ENCODE measurements at places on chromosomes 7 and 10. TPM values are rescaled to one million over a fixed set of nuclear protein-coding genes. Genes with fewer than 3 reads are reported as not detected.

DNA sequence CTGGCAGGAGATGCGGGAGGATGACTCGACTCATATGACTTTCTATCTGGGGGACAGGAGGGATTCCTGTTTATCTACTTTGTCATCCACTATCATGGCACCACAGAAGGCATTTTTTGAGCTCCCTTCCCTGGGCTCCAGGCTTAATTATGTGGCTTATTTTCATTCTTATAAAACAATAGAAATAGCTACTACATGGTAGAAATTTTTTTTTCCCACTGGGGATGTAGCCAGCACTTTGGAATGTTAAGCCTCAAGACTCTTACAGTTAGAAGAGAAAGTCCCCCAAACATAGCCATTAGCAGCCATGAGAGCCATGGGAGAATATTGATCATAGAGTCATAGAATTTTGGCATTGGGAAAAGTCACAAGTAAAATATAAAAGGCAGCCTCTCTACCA lies 14.6 kb upstream of the FAM180A start:
- DNase-seq: no peak

DNA sequence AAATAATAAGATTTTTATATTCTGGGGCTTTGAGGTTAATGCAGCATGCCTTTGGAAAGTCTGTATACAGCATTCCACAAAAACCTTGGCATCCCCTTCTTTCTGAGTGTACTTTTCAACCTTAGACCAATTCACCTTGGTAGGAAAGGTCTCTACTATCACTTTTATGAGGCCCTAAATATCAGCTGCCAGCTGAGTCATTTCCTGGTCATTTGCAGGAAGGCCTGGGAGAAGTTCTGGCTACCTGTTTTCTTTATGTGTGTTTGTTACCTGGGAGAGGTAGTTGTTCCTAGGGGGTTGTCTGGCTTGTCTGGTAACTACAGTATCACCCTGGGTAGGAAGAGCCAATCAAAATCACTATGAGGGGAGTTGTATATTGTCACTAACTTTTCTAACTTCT lies 4.1 kb downstream of the SPAM1 start:
- DNase-seq: no peak

DNA sequence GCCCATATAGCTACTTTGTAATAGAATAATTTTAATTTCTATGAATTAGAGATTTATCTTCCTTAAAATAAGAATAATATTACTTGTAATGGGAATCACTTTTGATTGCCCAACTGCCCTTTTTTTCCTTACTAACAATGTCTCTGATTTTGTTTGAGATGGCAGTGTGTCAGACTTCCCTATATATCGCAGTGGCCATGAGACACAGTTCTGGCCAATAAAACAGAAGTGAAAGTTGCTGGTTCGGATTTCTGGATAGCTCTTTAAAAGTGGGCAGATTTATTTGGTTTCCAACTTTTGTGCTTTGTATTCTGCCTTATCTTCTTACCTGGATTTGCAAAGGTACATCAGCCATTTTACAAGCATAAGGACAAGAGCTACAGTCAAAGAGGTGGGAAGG lies 170.2 kb downstream of the PPP1R17 start:
- DNase-seq: no peak

Gene LHFPL3
- total RNA-seq: not detected

Gene IGFBP1
- total RNA-seq: not detected

DNA sequence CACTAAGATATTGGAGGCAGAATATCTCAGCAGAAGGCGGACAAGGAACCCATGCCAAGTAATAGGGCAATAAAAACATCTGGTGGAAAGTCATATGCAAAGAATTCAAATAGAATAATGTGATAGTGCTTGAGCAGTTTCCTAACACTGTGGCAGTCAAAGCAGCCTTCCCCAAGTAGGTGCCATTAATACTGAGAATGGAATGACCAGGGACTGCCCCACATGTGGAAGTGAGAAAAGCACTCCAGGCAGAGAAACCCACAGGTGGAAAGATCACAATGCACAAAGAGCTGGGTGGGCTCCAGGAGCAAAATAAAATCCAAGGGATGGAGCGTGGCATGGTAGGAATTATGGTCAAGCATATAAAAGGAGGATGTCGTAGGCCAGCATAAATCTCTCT lies 64.4 kb upstream of the NME8 start:
- no peak for DNase-seq
